Progenitor cell of endocrine pancreas (in vitro differentiated cells): ENCODE measurements at places on chromosomes 6 and 20.
A peak's percentile ranks its signal among the peaks of the same experiment; 100 is the strongest.

DNA sequence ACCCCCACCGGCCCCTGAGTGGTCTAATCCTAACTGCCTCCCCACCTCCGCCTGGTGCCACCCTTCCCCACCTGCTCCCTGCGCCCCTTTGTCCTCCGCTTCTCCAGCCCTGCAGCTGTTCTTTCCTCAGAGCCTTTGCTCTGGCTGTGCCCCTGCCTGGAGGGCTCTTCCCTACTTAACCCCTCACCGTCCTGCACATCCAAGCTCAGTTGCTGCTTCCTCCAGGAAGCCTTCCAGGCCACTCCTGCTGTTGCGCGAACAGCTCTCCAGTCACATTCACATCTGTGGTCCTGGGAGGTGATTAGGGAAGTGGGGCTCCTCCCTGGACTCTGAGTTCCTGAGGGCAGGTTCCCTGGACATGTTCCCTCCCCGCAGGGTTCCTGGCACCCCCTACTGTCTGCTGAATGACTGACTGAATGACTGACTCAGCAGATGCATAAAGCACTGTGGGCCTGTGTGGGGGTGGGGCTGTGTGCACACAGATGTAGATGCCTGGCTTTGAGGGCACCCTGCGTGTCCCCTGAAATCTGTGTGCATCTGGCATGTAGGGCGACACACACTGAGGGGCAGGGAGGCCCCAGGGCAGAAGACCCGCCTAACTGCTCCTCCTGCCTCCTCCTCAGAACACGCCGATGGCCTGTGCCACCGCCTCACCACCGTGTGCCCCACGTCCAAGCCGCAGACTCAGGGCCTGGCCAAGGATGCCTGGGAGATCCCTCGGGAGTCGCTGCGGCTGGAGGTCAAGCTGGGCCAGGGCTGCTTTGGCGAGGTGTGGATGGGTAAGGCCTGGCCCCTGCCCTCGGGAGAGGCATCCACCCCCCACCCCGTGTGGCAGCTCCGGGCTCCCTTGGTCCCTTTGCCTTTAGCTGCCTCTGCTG lies 51.4 kb downstream of the SRC start:
- no peak for DNase-seq

DNA sequence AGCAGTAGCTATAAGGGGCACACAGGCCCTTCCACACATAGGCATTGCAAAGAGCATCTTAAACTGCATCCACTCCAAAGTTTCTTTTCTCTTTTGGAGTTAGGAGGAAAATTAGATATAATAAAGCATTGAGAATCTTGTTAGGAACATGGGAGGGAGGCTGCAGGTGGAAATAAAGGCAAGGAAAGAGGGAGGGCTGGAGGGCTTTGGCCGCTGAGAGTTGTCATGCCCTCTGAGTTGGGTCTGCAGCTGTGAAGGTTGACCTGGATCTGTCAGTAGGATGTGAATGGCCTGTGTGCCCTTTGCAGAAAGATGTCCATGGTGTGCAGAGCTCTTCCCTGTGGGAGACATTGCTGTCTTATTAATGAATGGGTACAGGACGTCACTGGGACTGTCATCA lies 134.0 kb downstream of the FNDC1 start:
- DNase-seq: no peak

GRCh38 chr20:51535075-51535386 lies 7.5 kb downstream of the NFATC2 start:
- DNase-seq: no peak

- no peak for DNase-seq
Measured at GRCh38 chr20:44495257-44495656, 19.6 kb downstream of the TTPAL start.

DNA sequence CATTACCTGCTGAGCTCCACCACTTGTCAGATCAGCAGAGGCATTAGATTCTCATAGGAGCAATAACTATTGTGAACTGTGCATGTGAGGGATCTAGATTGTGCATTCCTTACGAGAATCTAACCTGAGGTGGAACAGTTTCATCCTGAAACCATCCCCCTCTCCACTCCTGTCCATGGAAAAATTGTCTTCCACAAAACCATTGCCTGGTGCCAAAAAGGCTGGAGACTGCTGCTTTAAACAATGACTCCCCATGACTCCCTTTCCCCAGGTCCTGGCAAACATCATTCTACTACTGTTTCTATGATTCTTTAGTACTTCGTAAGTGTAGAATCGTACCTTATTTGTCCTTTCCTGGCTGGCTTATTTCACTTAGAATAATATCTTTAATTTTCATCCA lies 9.7 kb upstream of the DYNLRB1 start:
- DNase-seq: no peak

DNA sequence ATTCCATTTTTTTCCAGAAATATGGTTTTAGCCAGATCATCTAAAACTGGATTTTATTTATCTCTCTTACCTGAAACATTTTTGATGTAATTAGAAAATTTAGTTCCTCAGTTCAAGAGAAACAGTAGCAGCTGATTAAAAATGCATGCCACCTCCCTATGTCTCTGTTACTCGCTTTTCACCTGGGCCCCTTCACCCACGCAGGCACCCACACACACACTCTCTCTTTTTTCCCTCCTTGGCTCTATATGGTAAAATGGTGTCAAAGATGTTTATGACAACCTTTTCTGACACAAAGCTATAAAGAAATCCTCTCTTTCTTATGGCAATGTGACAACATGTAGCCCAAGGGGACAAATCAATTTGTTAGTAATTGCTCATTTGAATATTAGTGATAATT lies 5.8 kb upstream of the SGK1 start:
- DNase-seq: no peak

DNA sequence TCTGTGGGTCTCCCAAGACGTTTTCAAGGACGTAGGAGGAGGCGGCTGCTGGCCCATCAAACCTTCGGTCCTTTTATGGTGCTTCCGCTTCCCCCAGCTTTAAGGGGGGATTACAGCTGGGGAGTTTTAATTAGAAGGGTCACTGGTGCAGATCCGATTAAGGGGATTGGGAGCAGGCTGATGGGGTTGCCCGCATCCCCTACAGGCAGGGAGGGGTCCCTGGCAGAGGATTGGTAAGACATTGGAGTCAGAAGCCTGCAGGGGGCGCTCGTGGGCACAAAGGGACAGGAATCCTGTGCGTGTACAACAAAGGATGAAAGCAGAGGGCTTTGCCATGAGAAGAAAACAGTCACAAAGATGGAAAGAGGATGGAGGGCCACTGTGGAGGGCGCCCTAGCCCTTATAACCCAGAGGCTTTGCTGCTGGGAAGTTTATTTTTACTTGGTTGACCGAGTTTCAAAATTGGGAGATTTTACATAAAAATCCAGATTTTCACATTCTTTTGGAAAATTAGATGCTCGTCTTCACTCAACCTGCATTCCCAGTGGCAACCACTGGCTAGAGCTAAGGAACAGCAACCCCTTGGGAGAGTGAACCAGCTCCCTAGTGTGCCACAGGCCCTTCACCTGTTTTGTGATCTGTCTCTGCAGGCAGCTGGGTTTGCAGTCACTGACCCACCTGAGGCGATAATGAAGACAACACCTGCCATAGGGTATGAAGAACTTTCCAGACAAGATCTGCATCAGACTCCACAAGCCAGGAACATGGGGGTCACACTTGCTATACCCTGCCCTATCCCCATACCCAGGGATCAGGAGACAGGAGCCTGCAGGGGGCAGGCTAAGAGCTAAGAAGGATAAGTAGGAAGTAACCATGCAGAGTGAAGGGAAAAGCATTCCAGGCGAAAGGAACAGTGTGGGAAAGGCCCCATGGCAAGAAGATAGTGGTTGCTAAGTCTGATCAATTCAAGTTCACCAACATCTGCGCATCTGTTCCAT lies 97.7 kb downstream of the KCNB1 start:
- DNase-seq: peak; percentile 69

- no peak for DNase-seq
Measured at GRCh38 chr20:17895641-17896171, 72.9 kb downstream of the SNX5 start.

DNA sequence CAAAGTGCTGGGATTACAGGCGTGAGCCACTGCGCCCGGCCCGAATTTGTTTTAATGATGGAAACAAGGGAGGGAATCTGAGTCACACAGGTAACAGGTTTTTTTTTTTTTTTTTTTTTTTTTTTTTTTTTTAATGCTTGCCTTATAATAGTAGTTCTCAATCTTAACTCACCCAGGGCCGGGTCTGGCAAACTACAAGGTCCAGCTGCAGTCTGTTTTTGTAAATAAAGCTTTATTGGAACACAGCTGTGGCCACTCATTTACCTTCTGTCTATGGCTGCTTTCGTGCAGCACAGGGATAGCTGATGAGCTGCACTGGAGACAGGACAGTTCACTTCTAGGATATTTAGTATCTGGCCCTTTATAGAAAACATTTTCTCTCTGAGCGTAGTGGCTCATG lies 58.0 kb downstream of the TFAP2C start:
- no peak for DNase-seq

DNA sequence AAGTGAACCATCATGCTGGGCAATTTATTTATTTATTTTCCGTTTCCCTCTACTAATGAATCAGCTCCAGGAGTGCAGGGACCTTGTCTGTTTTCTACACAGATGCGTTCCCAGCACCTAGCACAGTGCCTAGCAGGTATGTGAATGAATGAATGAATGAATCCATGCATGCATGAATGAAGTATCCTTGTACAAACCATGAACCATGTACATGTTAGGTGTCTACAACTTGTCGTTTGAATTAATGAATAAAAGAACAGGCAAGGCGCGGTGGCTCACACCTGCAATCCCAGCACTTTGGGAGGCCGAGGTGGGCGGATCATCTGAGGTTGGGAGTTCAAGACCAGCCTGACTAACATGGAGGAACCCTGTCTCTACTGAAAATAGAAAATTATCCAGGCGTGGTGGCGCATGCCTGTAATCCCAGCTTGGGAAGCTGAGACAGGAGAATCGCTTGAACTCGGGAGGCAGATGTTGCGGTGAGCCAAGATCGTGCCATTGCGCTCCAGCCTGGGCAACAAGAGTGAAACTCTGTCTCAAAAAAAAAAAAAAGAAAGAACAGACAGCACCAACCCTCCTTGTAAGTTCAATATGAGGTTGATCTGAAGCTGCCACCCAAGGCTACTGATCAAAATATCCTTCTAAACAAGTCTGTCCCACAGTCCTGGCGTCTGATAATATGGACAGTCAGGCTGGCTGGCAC lies 27.3 kb upstream of the SLC9A8 start:
- DNase-seq: no peak

- DNase-seq: no peak
Measured at GRCh38 chr6:37033819-37034795, 28.7 kb downstream of the FGD2 start.

- no peak for DNase-seq
Measured at GRCh38 chr20:62246872-62247652, 8.7 kb downstream of the OSBPL2 start.

- DNase-seq: no peak
Measured at GRCh38 chr20:45826381-45827019, 612 bp downstream of the TNNC2 start.

DNA sequence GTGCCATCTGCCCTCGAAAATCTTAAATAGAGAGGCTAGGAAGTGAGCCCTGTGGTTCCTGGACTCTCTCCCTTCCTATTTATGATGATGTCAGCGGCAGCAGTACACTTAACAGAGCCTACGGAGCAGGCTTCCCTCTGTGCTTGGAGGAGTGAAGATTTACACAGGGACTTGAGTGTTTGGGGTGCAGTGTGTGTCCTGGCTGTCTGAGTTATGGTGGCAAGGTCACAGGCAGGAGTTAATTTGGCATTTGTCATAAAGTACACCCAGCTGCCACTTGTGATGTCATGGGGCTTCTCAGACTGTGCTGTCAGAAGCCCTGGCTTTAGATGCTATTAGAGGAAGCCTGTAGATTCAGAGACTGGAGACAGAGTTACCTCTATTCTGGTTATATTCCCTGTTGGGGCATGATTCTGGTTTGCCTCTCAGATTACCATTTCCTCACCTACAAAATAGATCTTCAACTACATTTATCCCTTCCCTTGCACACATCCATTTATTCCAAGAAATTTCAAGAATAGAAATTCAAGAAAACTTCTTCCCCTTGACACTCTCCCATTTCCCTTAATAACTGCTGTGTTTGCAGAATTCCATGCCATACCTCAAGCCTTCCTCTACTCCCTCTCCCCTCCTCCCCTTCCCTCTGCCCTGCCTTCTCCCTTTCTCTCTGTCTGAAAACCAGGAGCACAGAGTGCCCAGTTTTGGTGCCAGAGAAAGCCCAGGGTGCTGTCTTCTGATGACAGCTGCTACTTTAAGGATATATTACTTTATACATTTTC lies 72.1 kb downstream of the SLC24A3 start:
- no peak for DNase-seq

DNA sequence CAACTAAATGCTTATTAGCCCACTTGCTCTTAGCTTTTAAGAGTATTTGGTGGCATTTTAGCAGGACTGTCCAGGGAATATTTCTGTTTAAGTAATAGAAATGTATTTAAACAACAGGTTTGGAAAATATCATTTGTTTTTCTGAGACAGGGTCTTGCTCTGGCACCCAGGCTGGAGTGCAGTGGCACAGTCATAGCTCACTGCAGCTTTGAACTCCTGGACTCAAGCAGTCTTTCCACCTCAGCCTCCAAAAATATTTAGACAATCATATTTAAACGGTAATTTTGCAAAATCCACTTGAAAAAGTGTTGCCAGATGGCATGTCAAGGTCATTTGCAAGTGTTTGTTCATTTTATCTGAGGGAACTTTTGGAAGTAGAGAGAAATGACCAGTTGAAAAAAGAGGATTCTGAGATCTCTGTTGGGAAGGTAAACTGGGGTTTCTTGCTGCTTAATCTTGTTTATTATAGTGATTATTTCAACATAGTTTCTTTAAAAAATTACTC lies 25.0 kb downstream of the AKAP7 start:
- no peak for DNase-seq

DNA sequence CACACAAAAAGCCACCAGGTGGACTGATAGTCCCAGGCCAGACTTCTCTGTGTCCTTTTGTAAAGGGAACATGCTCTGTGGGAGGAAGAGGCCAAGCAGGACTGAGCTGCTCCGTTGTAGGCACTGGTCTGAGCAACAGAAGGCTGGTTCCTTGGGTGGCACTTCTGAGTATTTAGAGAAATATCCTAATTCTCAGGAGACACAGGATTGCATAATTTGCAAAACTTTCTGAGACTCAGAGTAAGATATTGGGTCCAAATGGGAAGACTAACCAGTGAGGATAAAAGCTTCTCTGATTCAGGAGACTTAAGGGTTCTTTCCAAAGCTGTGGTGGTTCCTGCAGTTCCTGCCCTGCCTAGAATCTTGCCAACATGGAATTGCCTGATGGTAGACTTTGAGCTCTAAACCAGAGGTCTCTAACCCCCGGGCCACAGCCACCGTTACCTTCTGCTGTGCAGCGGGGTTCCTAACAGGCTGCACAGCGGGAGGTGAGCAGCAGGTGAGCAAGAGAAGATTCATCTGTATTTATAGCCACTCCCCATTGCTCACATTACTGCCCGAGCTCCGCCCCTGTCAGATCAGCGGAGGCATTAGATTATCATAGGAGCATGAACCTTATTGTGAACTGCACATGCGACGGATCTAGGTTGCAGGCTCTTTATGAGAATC lies 107.0 kb downstream of the OLIG3 start:
- DNase-seq: no peak
